ENCODE measurements at places on chromosomes 5 and 9.

DNA sequence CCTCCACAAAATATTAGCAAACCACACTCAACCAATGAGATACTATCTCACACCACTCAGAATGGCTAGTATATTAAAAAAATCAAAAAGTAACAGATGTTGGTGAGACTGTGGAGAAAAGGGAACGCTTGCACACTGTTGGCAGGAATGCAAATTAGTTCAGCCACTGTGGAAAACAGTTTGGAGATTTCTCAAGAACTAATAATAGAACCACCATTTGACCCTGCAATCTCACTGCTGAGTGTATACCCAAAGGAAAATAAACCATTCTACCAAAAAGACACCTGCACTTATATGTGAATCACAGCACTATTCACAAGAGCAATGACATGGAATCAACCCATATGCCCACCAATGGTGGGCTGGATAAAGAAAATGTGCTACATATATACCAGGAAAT lies 393.5 kb downstream of the PDE4D start:
- DNase-seq: no peak

DNA sequence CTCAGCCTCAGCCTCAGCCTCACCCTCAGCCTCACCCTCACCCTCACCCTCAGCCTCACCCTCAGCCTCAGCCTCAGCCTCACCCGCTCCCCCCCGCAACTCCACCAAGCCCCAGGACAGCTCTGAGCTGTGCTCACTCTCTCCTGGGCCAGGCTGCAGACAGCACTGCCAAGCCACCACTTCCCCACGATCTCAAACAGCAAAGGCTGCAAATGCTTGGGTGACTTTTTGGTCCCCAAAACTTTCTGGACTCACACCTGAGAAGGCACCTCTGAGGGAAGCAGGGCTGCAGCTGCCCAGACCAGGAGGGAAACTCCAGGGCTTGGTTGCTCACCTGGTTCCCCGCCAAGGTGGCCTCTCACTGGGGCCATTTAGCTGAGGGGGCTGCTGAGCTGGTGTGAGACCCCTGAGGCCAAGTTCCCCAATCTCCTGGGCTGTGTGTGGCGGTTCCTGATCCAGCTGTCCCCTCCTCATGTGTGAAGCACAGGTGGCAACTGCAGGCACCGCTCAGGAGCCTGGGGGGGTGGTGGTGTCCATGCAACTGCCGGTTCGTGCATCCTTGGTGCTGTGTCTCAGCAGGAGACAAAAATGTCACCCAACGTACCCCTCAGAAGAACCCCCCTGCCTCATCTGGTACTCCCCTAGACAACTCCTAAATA lies 17.8 kb downstream of the MRPL36 start:
- no peak for DNase-seq

DNA sequence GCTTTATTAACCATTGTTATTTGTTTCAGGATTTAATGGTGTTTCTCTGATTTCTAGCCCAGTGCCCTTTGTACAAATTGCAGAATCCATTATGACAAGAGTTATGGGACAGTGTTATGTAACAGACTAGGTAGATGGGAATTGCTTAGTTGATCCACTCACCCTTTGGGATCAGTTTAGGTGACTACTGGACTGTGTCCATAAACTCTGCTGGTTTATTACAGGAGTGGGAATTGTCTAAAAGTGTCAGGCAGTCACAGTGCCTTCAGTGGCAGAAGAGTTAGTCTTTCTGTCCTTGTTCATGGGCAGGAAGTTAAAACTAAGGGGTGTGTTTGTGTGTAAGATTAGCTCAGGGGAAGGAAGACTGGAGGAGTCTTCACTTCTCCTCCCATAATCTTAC lies 29.3 kb downstream of the RCL1 start:
- no peak for DNase-seq

DNA sequence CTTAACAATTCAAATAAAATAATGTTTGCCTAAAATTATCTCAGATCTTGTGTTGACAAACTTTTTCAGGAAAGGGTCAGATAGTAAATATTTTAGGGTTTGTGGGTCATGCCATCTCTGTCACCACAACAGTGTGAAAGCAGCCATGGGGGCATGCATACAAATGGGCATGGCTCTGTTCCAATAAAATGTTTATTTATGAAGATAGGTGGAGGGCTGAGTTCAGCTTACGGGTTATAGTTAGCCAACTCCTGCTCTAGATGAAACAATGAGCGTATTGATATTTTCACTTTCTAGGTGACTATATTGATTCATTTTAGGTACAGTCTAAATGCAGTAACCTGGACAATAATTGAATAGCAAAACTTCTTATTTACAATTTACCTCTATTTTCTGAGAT lies 533.8 kb upstream of the CLINT1 start:
- DNase-seq: no peak

DNA sequence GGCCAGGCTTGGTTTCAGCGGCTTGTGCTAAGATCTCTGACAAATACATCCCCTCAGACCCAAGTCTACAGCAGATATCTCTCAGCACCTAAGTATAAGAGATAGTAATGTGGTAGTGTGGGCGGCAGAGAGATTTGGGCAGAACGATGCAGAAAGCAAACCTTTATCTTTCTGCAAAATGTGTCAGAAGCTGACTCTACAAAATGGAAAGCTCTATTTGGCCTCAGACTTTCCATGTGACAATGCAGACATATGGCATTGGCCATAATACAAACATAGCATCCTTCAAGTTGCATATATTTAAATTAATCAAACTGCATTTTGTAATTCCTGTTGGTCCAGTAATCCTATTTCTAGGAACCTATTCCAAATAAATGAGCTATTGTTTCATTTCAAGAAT lies 102.5 kb upstream of the RAI14 start:
- no peak for DNase-seq

- DNase-seq: peak; percentile 3
These were observed 297.4 kb upstream of the ZNF608 start for GRCh38 chr5:125043781-125044391.

- no peak for DNase-seq
These were observed 188.7 kb upstream of the ITGA1 start for GRCh38 chr5:52598968-52599367.

- DNase-seq: no peak
These were observed 98.3 kb downstream of the F2RL2 start for GRCh38 chr5:76524868-76525267.

- no peak for DNase-seq
These were observed 49.6 kb downstream of the KCNN2 start for GRCh38 chr5:114411380-114411931.

- peak; percentile 89 for DNase-seq
These were observed 21.7 kb upstream of the NANS start for GRCh38 chr9:98034593-98035546.

GRCh38 chr9:21465859-21466518 lies 16.1 kb downstream of the IFNE start:
- no peak for DNase-seq

DNA sequence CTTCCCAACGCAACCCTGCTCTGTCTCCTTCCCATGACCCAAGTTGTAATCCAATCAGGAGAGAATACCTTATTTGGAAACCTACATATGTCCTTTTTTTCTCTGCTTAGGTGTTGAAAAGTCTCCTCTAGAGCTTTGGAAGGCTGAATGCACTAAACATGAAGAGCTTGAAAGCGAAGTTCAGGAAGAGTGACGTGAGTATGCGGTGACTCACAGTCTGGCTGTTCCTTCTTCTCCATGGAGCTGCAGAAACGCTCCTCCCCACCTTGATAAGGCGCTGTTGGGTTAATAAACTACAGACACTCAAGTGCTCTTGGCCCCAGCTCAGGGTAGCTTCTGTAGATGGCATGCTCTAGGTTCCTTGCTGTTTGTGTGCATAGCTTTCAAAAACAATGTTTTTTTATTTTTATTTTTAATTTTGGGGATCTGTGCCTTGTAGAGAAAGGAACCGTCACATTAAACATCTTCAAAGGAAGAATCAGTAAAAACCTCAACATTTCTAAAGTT lies 30.7 kb downstream of the RAI14 start:
- peak; percentile 66 for DNase-seq

DNA sequence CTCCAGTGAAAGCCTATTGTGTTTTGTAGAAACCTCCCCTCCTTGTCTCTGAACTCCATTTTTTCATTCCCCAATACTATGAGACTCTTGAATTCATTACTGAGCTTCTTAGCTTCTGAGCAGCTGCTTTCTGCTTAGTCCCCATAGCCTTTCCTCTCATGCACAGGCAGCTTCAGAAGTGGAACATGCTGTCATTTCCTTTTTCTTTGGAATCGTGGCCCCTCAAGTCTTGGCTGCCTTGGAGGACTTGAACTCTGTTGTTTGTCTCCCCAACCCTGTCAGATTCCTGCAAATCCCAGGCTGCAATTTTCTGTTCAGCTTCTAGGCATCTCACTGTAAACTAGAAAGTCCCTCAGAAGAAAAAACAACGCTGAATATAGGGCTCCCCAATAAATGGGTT lies 268.5 kb downstream of the ARRDC3 start:
- no peak for DNase-seq

DNA sequence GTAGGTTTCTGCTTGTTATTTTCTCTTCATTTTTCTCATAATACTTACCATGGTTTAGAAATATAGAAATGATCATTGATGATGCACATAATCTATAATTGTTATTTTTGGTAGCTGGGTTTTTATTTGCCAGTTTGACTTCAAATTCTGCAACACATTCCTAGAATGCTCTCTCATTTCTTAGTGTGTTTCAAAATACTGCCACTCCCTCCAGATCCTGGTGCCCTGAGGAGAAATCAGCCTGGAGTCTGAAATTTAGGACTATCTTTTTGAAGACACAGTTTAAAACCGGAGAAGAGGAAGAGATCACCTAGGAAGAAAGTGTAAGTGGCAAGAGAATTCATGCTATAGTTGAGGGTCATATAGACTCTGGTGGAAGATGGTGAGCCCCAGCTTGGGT lies 57.5 kb downstream of the TAF11L14 start:
- no peak for DNase-seq

- DNase-seq: no peak
These were observed 70.2 kb downstream of the HTR4 start for GRCh38 chr5:148584103-148584502.

DNA sequence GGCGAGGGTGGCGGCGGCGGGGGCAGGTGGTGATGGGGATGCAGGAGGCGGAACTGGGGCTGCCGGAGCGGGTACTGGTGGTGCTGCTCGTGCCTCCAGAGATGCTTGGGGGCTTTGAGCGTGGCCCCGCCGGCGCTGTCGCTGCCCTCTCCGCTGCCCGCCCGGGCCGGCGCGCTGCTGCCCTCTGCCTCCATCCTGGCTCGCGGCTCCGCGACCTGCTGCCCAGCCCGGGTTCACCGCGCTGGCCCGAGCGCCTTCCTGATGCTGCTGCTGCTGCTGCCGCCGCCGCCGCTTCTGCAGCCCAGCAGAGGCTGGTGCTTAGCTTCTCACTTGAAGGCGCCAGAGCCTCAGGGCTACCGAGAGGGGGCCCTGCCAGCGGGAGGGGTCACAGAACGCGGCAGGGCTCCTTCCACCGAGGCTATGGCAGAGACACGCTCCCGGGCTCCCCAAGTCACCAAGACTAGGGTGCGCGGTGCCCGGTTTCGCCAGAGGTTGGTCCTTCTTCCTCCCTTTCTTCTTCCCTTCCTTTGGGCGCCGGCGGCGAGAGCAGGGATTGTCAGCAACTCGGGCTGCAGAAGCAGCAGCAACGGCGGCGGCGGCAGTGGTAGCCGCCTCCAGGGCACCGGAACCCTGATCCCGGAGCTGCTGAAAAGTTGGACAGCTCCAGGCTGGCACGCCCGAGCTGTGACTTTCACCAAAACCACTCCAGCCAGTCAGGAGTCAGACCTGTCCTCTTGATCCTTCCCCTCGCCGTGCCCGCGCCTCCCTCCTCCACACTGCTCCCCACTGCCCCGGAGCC lies at the start of gene PDE4D:
Gene PDE4D (minus strand): TSS at position 298 of the 799 bp plus-strand sequence.
- no peak for DNase-seq

DNA sequence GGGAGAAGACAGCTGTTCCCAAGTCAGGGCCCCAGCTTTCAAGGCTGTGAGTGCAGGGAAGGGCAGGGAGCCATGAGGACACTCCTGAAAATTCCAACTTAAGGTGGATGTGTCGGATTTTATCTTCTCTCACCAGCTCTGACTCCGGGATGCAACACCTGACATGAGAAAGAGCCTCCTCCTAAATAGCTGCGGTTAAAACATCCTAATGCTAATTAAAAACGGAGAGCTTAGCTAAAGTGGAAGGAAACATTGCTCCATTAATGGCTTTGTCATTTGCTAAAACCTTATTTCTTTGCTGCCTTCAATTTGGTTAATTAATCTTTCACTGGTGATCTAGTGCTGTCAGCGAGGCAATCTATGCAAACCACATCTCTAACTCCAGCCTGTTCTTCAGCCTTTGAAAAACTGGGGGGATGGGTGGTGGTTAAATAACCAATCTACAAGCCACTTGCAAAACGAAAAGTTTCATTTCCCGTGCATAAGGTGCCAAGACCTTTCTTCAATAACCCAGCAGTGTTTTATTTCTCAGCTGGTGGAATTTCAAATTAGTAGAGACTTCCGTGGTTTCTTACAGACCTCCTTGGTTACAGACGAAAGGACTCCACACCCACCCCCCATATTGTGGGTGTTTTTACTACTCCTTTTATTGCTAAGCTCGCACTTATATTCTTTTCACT lies 379.6 kb downstream of the MLLT3 start:
- no peak for DNase-seq

DNA sequence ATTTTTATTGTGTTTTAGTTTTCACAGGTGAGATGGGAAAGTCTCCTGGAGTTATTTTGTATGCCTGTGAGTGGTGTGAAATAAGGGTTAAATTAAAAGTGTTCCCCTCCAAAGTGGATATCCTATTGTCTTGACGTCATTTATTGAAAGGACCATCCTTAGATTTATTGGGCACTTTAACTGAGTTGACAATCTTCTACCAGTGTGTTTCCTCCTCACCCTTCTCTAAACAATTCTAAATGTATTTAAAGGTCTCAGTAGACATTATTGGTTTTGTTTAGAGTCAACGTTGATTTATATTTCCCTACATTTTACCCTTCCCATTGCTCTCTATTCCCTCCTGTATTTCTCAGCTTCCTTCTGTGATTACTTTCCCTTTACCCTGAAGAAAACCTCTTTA lies 40.8 kb downstream of the PRRC1 start:
- DNase-seq: no peak

DNA sequence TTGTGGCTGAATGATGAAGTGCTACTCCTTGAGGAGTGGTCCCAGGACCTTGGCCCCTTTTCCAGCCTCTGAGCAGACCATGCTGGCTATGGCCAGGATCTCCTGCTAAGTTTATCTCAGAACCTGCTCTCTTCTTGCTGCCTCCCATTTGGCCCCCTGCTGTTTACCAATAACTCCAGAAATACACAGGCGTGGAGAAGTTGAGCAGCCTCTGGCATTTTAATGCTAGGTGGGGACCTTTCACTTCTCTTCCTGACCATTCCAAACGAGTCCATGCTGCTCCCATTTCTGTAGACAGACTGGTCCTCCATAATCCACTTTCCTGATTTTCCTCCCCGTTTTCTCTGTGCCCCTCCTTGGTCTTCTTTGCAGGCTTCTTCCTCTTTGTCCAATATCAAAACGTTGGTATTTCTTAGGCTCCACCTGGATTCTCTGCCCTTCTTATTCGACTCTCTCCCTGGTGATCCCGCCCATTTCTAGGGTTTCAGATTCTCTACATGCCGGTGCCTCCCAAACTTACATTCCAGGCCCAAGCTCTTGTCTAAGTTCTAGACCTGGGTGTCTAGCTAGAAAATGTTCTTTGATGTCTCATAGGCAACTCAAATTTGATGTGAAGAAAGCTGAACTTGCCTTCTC lies 33.4 kb upstream of the TNFAIP8 start:
- DNase-seq: no peak

GRCh38 chr5:154478224-154478565 lies at the start of gene HAND1:
HAND1 (minus strand) TSS chr5:154478227; CDS start chr5:154478008, 219 bp downstream.
- DNase-seq: peak; percentile 29

GRCh38 chr9:98583417-98583816 lies 125.3 kb downstream of the GABBR2 start:
- no peak for DNase-seq
